ENCODE measurements at places on chromosomes 2 and 18.

DNA sequence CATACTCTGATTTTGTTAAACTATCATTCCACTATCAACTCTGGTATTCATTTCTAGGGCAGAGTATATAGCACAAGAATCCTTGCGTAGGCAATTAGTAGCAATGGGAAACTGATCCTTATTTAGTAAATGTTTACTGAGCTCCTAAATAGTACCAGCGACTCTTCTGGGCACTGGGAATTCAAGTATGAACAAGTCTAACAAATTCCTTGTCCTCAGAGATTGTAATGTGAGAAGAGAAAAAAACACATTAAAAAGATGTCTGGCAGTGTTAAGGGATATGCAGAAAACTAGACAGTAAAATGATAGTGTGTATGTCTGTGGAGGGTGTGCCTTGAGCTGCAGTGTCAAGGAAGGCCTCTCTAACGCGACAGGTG lies 721 bp downstream of the METTL5 start:
- DNase-seq = no peak

- no peak for DNase-seq
These were observed 198.5 kb upstream of the SMIM21 start for GRCh38 chr18:75625966-75626365.

GRCh38 chr2:8514796-8515758 lies 166.8 kb upstream of the ID2 start:
- DNase-seq = no peak

DNA sequence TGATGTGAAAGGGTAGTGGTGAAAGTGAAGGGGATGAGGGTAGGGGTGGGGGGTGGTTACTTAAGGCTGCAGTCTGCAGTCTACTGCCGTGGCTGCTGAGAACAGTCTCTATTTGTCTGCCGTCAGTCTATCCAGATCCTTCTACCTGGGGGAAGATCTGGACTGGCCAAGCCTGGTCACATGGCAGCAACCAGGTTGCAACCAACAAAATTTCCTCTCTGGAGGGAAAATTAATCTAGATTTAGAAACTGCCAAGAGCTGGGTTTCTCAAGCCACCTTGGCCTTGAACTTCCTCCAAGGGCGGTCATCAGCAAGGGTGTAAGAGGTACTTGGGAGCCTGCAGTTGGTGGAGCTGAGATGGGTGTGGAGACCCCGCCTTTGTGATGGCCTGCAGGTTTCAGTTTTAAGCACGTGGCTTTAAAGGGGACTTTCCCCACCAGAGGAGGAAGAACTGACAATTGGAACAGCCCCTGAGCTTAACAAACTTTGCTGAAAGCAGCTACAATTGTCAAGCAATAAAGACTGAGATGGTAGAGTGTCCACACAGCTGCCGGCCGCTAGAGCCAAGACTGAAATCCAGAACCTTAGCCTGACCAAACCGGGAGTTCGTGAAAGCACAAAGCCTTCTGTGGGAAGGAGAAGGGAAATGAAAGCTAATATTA lies 31.4 kb upstream of the KCMF1 start:
- DNase-seq = no peak

DNA sequence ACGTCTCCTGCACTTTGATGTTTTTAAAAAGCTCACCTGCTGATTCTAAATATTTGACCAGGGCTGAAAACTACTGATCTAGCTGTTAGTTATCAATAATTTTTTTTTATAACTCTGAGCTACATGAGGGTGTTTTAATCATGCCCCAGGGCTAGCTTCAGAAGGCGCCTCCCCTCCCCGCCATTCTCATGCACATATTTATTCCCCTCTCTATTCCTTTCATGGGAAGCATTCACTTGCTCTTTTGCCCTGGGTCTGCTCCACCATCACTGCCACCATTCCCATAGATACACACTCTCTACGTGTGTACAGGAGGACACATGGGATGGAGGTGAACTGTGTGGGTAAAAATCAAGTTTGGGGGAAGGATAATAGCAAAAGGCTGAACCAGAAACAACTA lies 101.0 kb downstream of the PLA2R1 start:
- DNase-seq = no peak

GRCh38 chr2:151264157-151264825 lies 2.6 kb upstream of the RBM43 start:
- no peak for DNase-seq

DNA sequence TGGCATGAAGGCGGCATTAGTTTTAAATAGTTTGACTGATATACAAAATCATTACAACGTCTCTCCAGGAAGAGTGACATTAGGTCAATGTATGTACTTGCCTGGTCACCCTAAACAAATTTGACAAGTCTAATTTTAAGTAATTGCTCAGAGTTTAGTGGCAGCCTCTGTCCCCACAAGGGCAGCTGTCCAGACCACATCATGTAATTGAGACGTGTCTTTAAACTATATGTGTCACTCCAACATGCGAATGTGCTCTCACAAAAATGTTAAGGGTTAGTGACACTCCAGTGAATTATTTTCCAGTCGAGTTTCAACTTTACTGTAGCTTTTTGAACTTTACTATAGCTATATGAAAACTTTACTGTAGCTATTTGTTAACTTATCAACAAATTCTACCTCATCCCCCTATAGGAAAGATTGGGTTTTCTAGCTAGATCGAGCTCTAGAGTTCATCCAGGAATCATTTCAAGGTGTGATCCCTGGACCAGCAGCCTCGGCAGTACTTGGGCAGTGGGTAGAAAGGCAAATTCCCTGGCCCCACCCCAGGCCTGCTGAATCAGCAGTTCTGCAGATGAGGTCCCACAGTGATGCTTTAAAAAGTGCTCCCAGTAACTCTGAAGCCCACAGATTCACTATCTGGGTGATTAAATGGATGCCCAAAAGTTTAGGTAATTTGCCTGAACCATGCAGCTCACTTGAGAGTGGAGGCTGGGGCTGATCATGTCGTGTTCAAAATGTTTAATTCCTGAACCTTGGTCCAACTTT lies 66.4 kb upstream of the POU3F3 start:
- DNase-seq = no peak

DNA sequence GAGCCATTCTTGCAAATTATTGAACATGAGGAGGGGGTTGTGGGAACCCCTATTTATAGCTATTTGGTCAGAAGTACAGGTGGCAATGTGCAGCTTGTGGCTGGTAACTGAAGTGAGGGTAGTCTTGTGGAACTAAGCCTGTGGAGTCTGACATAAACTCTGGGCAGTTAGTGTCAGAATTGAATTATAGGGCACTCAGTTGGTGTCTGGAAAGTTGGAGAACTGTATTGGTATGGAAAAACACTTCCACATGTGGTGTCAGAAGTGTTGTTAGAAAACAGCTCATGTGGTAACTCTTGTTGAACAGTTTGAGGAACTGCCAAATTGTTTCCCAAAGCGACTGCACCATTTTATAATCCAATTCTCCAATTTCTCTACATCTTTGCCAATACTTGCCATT lies 7.5 kb downstream of the RALBP1 start:
- DNase-seq = no peak

GRCh38 chr18:22525313-22525712 lies 107.6 kb upstream of the CTAGE1 start:
- no peak for DNase-seq

DNA sequence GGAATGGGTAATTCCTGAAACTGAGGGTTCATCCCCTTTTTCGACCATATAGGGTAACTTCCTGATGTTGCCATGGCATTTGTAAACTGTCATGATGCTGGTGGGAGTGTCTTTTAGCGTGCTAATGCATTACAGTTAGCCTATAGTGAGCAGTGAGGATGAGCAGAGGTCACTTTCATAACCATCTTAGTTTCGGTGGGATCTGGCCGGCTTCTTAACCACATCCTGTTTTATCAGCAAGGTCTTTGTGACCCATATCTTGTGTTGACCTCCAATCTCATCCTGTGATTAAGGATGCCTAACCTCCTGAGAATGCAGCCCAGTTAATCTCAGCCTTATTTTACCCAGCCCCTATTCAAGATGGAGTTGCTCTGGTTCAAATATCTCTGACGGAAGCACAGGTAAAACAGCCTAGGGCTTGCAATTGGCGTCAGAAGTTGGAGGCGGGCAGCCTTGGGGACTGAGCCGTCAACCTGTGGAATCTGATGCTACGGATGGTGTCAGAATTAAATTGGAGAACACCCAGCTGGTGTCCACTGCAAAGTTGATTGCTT lies 19.5 kb downstream of the RALBP1 start:
- no peak for DNase-seq

DNA sequence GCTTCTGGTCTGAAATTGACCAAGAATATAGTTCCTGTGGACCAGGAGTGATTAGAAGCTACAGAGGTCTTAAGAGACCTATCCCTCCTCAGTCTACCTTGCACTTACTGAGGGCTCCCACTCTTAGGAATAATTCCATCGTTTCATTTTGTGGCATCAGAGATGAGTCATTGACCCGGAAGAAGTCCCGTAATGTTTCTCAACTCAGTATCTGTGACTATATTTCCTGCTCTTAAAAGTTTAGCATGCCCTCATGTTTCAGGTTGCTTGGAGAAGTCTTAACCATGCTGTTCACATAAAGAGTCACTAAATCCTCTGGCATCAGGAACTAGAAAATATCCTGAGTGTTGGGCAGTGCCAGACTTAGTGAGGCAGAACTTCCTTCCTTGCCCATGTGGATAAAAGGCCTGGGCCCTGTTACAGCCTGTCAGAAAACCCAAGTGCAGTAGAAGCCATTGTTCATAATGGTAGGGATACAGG lies at the start of gene IL36A:
Gene IL36A, plus strand, starts transcription at position 430 of the 480 bp plus-strand sequence. CDS start 413 bp downstream, outside the sequence.
- DNase-seq = no peak

- DNase-seq = no peak
These were observed 329.7 kb upstream of the ST6GAL2 start for GRCh38 chr2:107215401-107216350.

DNA sequence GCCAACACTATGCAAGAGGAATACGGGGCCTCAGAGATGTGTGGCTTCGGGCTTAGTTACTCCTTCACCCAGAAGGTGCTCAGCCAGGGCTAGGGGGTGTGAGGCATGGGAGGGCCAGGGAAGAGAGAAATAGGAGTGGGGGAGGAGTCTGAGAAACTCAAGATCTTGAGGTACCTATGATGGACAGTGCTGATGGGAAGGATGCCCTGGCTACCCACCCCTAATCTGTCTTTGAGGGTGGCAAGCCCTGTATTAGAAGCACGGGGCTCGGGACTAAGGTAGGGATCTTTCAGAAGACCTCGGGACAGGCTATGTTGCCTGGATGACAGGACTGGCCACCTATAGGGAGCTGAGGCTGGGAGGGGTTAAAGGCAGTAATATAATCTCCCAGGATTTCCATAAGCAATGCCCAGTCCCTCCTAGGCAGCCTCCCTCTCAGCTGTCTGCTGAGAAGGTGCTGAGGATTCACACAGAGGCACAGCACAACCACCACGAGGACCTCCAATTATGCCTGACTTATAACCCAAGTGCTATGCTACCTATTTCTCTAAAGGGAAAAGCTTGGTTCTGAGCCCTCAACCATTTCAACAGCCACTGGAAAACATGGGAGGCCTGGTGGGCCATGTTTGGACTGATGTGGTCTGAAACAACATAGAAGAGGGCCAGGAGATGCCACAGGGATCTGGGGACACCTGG lies 23.3 kb downstream of the MTHFD2 start:
- no peak for DNase-seq

DNA sequence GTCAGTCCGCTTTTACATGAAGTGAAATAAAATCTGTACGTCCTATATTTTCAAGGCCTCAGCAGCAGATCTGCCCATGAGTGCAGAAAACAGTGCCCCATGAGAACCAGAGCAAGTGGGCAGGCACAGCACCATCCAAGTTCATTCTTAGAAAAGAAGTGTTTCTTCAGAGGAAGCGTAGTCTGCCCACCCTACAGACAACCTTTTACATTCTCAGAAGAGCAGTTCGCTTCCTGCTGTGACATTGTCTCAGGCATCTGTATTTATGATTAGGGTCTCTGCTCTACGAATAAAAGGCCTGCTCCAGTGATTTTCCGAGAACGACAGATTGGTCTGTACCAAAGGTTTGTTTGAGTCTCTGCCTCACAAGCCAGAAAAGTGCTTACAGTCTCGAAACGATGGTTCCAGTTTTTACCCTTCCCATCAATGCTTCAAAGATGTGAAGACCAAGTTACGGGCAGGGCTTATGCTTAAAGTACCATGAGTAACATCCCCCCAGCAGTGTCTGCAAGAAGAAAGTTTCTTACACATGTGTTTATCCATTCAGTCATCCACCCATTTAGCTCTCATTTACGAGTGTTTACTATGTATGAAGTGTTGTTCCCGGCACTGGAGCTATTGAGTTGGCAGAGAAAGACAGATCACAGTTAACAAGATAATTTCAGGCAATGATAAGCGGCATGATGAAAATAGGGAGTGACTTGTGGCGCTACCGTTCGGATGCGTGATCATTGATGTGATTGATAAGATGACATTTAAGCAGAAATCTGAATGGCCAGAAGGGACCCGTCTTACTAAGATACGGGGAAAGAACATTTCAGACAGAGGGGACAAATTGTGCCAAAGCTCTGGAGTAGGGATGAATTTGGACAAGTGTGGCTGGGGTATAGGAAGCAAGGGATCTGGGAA lies 31.4 kb upstream of the CTLA4 start:
- no peak for DNase-seq

- no peak for DNase-seq
These were observed 979.5 kb upstream of the CELF4 start for GRCh38 chr18:38545071-38545470.

DNA sequence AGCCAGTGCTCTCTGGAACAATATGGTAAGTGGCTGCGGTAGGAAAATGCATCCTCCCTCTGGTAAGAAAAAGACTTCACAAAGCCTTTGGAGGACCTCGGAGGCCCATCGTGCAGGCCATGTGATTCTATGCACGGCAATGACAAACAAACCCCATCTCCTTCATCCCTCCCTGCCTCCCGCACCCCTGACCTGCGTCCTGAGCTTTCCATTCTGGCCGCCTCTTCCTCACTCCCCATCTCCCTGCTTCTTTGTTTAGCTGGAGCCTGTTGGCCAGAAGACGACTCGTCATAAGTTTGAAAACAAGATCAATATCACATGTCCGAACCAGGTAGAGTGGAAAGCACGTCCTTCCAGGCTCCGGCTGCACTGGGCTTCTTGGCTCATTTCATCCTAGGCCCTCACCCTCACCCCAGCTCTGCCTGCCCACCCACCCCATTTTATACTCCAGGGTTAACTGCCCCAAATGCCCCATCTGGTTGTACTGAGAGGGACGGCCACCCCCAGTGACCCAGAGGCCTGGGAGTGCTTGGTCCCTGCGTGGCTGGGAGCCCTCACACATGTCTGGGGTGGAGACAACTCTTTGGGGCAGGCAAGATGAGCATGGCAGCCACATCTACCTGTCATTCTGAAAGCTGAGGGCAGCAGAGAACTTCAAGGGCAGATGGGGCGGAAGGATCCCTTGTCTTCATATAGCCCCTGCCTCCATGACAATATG lies 94.0 kb downstream of the PLB1 start:
- DNase-seq = no peak

DNA sequence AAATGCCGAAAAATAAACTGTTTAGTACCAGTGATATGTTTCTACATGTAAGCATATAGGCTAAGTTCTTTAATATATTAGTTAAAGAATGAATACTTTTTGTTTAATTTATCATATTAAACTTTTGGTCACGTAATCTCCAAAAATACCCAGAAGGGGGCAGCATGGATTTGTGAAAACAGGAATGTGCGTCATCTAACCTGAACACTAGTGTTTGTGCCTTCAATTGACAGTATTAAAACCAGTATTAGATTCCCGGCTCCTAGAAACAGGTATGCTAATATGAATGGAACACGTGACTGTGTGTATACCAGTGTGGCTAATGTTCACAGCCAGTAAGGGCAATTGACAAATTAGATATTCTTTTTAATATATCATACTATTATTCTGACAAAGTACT lies 51.8 kb downstream of the WDR7 start:
- DNase-seq = no peak
